D721Med (cell line): ENCODE measurements at places on chromosomes 13 and 19.

DNA sequence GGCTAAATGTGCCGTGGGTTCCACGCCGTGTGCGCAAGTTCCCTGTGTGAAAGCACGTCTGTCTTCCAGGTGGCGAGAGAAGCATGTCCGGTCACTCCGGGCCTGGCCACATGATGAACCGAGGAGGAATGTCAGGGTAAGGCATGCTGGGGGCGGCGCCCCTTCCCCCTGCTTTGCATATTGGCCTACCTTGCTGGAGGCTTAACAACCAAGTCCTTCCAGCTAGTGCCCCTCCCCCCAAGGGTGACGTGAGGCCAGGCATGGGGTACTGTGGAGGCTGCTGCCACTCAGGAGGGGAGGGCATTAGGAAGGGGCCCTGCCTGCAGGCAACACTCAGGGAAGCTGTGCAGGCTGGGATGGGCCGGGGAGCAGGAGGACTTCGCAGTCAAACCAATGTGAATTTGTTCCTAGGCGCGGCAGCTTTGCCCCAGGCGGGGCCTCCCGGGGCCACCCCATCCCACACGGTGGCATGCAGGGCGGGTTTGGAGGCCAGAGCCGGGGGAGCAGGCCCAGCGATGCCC lies 12.5 kb downstream of the MICOS13 start:
- no peak for DNase-seq

GRCh38 chr13:51068501-51068900 lies 42.6 kb downstream of the C13orf42 start:
- DNase-seq = no peak

DNA sequence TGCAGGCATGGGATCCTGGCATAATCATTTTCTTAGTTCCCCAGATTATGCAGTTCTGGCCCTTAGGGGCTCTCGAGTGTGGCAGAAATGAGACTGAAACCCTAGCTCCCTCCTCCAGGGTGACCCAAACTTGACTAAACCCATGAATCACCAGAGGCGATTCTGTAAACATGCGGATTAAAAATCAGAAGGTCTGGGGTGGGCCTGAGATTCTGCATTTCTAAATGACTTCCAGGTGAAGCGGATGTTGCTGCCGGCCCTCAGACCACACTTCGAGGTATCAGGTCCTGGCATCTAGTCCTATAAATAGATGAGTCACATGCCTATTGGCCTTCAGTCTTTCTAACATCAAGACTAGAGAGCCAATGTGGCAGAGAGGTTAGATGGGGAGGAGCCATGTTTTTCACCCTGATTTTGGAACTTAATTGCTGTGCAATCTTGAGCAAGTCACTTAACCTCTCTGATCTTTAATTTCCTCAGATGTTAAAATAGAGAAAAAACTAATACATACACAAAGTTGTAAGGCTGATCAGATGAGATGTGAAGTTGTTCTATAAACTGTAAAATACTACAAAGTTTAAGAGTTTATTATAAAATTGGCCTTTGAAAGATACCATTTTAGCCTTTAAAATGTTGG lies 431.2 kb downstream of the FOXO1 start:
- no peak for DNase-seq

GRCh38 chr19:45924891-45925447 lies 10.4 kb upstream of the NANOS2 start:
- DNase-seq = no peak

DNA sequence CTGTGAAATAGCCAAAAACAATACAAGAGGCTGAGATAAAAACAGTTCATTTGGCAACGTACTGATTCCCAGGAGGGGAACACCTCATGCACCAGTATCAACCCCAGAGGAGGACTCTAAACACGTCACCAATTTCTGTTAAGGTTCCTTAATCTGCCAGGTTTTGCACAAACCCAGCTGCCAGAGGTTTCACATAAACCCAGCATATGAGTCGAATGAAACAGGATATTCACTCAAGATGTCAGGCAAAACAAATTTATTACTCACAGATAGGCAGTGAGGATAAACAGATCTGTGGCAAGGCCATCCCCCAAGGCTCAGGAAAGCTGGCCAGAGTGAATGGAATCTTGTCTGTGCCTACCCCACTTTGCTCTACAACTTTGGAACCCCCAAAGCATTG lies 210.9 kb downstream of the GPC5 start:
- no peak for DNase-seq
